Inflammatory macrophage (primary cell): ENCODE measurements at places on chromosomes 16 and 17.

- DNase-seq = peak; percentile 69
Measured at GRCh38 chr17:57622683-57623433, 122.2 kb downstream of the CCDC182 start.

GRCh38 chr16:86042393-86042792, 143.4 kb downstream of the IRF8 start:
- no peak for DNase-seq

DNA sequence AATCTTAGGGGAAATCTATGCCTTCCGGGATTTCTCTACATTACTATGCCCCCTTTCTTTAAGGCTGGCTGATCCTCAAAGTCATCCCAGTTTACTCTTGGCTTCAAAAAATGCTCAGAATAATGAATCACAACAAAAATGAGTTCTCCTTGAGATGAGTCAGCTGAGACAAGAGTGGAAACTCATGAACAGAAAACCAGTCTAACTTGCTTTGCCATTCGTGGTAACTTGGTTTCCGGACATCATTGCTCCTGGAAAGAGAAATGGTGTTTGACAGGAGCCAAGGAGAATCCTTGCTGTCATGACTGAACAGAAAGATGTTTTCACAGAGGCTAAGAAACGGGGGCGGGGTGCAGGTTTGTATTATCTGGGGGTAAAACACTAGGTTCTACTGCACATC, 435.6 kb upstream of the DYNLRB2 start:
- no peak for DNase-seq

GRCh38 chr17:58436805-58437239, 19.5 kb upstream of the RNF43 start:
- no peak for DNase-seq

GRCh38 chr17:82300228-82300627, 17.2 kb downstream of the CD7 start:
- no peak for DNase-seq

- no peak for DNase-seq
Measured at GRCh38 chr16:66271074-66272060, 95.1 kb upstream of the CDH5 start.

DNA sequence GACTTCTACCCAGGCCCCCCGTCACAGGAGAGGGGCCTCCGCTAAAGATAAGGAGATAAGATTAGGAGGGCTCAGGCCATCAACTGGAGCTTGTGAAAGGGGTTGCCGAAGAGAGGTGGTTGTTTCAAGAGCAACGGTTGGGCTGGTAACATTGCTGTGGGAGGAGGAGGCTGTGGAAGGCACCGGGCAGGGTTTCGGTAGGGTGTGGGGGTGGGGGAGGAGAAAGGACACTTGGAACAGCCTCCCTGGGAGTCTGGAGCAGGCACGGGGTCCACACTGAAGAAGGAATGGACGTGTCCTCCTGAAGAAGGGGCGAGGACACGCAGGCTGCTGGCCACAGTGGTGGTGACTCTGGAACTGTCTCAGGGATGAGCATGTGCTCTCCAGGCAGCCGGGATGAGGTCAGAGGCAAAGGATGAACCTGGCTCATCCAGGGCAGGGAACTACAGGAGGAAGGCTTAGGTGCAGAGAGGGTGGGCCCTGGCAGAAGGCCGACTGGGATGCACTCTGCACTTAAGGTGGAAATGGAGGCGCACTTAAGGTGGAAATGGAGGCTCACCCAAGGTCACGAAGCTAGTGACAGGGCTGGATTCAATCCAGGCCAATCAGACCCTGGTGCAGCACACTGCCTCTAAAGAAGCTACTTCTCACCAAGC, 1.2 kb upstream of the EPX start:
- DNase-seq = no peak

DNA sequence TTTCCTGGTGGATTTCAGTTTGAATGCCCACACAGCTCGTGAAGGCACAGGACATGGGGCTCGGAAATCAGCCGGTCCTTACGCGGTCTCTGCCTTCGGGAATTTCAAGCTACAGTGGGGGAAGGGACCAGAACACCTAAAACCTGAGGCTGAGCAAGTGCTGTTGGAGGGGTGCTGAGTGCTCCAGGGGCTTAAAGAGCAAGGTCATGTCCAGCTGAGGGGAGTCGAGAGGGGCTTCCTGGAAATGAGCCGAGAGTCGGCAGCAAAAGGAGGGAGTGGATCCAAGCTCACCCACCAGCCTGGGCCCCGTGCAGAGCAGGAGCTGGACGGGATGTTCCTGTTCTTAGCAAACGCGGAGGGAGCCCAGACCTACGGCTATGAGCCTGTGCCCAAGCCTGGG, 73.2 kb upstream of the RPL38 start:
- no peak for DNase-seq

GRCh38 chr17:74785981-74786360, 9.8 kb upstream of the NAT9 start:
- no peak for DNase-seq

DNA sequence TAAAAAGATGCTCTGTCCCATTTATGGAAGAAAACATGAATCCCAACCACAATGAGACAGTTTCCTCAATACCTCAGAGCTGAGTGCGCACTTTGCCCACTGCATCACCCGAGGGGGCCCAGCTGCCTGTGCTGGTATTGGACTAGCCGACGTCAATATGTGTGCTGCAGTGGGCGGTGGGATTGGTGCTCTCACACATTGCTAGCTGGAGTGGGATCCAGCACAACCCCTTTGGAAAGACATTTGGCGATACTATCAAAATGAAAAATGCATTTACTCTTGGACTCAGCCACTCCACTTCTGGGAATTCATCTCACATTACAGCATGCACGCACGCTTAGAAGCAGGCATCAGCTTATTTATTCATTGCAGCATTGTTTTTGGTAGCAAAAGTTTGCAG, 289.2 kb upstream of the FOXF1 start:
- DNase-seq = no peak

DNA sequence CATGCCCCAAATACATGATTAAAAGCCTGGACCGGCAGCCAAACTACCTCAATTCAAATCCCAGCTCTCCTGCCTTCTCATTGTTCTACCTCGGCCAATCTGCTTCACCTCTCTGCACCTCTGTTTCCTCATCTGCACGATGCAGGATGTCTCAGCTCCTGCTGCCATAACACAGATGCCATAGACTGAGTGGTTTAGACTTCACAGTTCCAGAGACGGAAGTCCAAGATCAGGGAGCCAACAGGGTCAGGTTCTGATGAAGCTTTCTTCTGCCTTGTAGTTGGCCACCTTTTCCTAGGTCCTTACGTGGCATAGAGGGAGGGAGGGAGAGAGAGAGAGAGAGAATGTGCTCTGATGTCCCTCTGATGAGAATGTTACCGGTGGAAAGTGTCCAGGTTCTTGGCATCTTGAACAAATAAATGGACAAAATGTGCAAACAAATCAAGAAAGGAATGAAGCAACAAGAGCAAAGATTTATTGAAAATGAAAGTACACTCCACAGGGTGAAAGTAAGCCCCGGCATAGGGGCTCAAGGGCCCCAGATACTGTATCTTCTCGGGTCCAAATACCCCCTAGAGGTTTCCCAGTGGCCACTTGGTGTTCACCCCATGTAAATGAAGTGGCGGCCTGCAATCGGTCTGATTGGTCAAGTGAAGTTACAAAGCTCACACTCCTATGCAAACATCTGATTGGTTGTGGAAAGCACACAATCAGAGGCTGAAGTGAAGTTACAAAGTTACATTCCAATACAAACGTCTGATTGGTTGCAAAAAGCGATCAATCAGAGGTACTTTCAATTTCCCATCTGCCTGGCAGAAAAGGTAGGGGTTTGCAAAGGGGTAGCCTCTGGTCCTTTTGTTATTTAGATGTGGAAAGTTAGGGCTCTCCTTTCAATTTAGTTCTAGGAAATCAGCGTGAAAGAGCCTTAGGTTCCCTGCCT, 43.3 kb upstream of the ZCCHC14 start:
- DNase-seq = no peak

DNA sequence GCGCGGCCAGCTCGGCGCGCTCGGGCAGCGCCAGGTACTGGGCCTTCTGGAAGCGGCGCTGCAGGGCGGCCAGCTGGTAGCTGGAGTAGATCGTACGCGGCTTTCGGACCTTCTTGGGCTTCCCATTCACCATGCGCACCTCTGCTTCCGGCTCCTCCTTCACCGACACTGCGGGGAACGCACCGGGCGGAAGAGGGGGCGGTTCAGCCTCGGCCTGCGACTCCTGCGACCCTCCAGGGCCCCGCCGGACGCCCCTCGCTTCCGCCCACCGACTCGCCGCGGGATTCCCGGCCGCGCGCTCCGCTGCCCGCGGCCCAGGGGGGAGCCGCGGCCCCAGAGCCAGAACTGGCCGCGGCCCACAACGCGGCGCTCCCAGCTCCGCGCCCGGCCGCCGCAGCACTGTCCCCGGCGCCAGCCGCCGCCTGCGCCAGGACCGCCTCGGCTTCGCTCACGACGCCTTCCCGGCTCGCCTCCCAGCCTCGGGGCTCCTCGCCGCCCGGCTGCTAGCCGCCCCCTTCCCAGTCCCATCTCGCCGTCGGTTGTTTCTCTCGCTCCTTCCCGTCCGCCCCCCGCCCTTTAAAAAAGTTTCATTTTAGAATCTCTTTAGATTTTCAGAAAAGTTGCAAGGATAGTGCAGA, 1.5 kb downstream of the DLX3 start:
- no peak for DNase-seq

GRCh38 chr17:75642182-75642783, 9.0 kb downstream of the SMIM5 start:
- no peak for DNase-seq

GRCh38 chr16:86322806-86323205, 187.5 kb upstream of the FOXF1 start:
- DNase-seq = no peak

DNA sequence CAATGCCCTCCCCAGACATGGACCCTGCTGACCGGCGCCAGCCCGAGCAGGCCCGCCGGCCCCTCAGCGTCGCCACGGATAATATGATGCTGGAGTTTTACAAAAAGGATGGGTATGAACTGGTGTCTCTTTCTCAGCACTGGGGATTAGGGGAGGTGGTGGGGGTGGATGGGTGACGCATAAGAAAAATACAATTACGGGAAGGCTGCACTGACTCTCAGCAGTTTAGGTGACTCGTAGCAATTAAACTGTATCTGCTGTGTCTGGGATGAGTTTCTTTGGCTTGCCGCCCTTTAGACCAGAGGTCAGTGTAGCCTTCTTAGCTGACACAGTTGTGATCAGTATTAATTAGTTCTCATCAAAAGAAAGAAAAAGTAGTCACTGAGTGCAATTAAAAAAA, 59.0 kb downstream of the ELAC2 start:
- no peak for DNase-seq
